ENCODE measurements at places on chromosomes 6 and 20. TPM values are rescaled to one million over a fixed set of nuclear protein-coding genes. Genes with fewer than 3 reads are reported as not detected.

- DNase-seq = no peak
Measured at GRCh38 chr6:119800526-119800925, 451.0 kb upstream of the MAN1A1 start.

DNA sequence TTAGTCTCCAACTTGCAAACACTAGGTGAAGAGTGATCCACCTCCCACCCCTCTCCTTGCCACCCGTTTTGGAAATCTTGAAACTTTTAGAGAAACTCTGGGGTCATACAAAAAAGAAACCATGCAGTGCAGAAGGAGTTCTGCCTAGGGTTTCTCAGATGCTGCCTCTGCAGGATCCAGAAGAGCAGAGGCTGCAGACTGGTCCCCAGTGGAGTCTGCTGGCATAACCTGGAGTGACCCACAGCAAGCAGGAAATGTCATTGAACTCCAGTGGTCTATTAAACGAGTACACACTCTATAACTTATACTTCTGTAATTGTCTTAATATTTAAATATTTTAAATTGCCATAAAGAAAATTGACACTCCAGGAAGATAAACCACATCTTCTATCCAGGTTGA, 280.7 kb upstream of the NT5E start:
- DNase-seq = no peak

DNA sequence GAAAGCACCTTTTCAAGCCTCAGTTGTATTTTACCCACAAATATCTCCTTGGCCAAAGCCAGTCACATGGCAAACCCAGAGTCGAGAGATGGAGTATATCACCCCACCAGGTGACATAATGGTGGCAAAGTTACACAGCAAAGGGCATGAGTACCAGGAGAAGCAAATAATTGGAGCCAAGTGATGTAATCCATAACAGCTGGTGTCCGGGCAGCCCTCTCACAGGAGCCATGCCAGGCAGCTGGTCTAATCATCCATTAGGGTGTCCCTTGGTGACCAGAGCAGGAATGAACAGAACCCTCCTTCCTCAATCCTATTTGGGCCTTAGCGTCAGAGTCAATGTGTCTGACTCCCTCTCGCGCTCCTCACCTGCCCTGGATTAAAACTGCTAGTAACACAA, 272.1 kb downstream of the LRFN2 start:
- no peak for DNase-seq

DNA sequence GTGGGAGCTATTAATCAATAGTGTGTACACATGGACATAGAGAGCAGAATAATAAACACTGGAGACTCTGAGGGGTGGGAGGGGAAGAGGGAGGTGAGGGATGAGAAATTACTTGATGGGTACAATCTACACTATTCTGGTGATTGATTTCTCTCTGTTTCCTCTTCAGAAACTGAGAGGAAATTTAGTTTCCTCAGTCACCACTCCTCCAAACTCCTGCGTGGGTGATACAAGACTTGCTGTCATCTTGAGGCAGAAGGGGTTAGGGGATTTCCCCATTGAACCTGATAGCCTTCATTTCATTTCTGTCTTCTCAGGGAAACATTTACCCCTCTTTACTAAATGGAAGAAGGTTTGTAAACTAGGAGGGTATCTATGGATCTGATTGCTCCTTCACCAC, 84.3 kb upstream of the ESR1 start:
- DNase-seq = no peak

Gene ASIP
- total RNA-seq = not detected

Gene KCNK16
- total RNA-seq = not detected

GRCh38 chr6:135006386-135006914, 48.2 kb downstream of the HBS1L start:
- DNase-seq = no peak

DNA sequence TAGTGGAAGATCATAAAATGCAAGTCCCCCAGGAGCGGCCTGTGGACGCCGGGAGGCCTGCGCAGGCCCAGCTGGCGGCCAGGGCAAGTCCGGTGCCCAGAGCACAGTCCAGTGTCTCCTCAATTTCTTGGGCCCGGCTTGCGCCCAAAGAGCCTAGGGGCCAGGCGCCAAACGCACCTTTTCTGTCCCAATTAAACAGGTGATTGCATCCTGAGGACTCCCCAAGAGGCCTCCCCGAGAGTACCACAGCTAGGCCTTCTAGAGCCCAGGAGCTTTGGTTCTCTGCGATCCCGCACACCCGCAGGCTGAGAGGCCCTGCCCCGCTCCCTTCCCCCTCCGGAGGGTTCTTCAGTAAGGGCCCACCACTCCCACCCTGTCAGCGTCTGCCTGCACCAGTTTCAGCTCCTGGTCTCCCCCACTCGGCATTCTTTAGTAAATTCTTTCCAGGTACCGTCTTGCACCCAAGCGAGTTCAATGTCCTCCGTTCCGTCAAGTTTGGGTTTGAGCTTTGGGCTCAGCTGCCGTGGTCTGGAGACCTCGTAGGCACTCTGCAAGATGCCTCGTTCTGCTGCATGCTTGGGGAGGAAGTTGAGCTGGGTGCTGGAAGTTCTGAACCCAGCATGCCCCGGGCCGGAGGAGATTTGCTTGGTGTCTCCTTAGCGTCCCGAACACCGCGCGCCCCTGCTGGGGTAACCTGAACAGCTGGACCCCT, 3.9 kb upstream of the NKX2-2 start:
- DNase-seq = no peak

- DNase-seq = no peak
Measured at GRCh38 chr20:57872816-57873409, 163.1 kb upstream of the PMEPA1 start.

Gene TTBK1
- total RNA-seq = not detected

DNA sequence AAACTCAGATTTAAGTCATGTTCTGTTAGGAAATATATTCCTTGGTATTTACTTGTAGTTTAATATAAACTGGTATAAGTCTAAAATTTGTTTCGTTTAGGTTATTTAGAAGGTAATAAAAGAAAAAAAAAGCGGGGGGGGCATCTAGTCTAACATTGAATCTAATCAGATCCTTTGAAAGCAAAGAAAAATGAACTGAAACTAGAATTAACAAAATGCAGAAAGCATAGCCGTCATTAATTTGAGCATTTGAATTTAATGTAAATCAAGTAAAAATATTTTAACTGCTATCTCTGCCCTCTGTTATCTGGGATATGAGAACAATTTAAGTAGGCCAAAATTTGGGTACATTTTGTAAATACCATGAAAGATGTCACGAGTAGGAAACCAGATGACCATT, 54.1 kb downstream of the SNX9 start:
- no peak for DNase-seq

DNA sequence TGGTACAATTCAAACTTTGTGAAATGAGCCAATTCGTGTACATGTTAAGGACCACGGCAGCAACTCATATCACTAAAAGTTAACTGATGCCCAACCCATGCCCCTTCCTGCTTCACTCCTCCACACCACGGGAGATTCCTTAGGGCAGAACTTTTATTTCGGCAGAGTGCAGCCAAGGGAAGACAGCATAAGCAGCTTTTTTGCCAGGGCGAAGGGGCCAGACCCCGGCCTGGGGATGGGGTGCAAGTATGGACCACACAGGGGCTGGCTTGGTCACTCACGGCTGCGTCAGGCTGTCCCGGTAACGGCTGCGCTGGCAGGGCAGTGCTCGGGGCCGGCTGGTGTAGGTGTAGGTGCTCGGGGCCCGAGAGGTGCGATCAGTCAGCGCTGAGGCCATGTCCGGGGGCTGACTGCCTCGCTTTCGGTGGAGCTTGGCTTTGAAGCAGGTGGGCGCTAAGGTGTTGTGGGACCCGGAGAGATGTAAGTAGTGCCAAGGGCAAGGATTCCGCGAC, 792 bp downstream of the RSPH3 start:
- DNase-seq = peak; percentile 5

Gene HLA-DOB
- not detected for total RNA-seq

DNA sequence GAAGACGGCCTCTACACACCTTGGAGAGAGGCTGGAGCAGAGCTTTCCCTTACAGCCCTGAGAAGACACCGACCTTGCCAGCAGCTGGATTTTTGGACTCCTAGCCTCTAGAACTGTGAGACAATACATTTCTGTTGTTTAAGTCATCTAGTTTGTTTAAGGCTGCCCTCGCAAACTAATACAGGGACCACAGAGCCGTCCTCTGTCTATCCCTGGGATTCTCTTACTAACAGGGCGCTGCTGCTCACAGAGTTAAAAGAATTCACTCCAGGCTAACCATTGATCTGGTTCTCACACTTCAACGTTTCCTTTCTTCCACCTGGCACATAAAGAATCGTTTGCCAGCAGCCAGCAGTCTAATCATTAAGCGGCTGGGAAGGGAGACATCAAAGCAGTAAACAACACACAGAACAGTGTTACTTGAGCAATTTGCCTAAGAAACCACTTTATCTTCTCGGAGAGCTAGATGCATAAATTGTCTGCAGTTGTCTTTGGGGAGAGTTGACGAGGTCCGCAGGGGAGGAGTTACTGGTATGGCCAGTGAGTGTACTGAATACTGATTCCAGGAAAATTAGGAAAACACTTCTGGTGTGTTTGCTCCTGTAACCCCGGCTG, 103.5 kb upstream of the AKAP12 start:
- no peak for DNase-seq

Gene CTAGE9
- total RNA-seq = not detected

- DNase-seq = no peak
Measured at GRCh38 chr6:166335378-166336302, 6.7 kb downstream of the SFT2D1 start.

DNA sequence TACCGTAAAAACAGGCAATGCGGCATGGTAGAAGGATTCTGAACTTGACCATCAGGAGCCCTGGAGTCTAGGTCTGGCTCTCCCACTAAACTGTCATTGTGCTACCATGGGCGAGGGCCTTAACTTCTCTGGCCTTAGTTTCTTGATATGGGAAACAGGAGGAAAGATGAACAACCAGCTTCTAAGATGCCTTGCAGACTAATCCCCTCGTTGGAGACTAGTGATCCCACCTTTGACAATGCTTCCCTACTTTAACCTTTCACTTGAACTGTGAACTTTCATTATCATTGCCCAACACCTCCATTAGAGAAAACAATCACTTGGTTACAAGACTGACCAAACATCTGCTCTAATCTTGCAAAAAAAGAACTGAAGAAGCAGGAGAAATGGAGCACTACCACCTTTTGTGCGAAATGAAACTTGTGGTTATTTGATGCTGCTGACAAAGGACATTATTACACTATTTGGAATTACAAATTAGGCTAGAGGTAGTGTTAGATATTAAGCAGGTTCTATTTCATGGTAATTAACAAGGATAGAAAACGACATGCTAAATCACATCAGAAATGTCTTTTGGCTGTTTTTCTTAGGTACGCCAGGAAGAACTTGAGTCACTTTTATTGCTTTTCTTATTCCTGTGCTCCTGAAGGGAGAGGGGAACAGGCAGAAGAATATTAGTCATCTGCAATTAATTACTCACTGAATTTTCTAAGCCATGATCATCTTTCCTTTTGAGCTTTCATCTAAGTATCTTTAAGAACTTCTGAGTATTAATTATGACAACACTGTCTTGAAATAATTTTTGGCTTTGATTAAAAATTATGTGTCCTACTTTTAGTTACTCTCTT, 39.1 kb upstream of the ARHGAP18 start:
- peak; percentile 69 for DNase-seq

Gene OSER1
- total RNA-seq = 69.9 TPM

Gene TBC1D32
- total RNA-seq = 5.7 TPM

Gene CD93
- total RNA-seq = not detected

DNA sequence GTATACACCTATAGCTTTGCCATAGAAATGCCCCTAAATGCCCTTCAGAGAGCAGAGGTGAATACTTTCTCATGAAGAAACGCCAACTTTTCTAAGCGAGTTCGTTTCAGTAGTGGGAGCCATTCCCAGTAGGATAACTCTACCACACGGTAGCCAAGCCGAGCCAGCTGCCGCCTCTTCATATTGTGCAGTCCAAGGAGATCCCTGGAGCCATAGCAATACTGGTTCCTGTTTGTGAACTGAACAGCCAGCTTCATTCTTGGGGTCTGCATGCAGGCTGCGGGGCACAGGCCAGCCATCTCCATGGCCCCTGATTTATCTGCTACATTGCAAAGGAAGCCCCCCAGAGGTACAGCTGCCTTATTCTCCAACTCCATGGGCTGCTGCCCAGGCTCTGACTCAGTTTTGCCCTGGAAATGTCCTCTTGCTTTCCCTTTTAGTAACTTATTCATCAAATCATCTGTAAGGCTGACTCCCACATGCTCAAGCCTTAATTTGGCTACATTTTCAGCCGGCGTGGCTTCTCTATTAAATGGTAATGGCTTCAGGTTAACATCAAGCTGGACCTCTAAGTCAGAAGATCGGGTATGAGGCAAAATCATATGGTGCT, 12.8 kb downstream of the FASTKD5 start:
- no peak for DNase-seq

Gene SMIM28
- total RNA-seq = not detected

DNA sequence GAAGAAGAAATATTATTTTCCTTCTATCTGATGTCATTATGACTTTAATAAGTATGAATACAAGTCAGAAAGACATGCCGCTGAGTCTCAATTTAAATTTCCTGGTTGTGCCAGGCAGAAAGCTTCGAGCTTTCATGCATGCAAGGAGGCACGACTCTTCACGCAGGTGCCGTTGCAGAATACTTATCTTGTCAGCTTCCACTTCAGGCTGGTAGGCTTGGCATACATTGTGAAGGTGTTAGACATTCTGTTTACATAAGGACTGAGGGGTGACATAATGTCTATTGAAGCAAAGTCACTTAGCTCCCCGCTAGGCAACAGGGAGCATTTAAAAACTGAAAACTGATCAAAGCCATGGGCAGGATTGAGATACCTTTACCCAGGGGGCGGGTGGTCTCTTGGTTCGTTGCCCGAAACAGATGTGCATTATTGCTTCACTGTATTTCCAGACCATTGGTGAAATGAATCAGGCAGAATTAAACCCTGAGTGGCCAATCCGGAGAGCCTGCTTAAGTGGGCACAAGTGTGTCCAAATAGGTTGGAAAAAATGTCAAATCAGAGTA, 16.4 kb downstream of the BMP6 start:
- DNase-seq = no peak

GRCh38 chr20:60100780-60101179, 142.6 kb downstream of the CDH26 start:
- DNase-seq = no peak

DNA sequence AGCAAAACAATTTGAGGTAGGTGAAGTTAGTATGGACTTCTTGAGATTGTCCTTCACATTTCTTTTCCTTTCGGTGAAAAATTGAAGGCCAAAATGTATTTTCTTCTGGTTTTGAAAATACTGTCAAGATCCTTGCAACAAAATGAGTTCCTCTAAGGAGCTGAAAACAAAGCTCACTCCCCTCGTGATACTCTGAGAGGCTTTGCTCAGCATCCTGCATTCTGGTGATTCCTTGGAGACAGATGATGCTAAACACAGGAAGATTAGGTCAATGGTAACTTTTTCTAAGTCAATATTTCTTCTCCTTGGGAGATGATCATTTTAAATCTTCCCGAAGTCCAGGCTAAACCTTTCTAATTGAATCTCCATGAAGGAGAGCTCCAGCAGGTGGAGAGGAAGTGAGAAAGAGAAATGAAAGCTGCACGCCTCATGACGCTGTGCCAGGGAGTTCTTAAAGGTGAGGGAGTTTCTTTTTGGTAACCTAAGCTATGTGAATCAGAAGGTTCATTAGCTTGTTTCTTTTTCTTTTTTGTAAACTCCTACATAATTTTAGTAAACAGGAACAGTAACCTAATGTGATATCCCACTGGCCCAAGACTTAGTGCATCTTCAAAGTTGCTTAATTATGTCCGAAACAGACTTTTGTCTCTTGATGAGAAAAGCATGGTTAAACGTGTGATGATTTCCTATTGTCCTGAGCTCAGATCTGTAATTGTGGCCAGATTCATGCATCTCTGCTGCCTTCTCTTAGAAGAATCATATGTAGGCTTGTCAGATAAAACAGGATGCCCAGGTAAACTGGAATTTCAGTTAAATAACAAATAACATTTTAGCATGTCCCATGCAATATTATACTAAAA, 15.0 kb downstream of the ESR1 start:
- DNase-seq = no peak

Measured in A172 (cell line).